ENCODE measurements at places on chromosomes 5 and 9. TPM values are rescaled to one million over a fixed set of nuclear protein-coding genes. Genes with fewer than 3 reads are reported as not detected.

Gene FBXO10
- total RNA-seq = 2.8 TPM

Gene PCDHB1
- not detected for total RNA-seq

Gene ENTPD2
- not detected for total RNA-seq

Gene FBN2
- total RNA-seq = 0.09 TPM

Gene IRX4
- not detected for total RNA-seq

Gene ZBTB26
- total RNA-seq = 4.8 TPM

Gene TRMO
- total RNA-seq = 19.1 TPM

Gene PCDHGB1
- not detected for total RNA-seq

- DNase-seq = no peak
- no peak overlapping the region for H3K4me3 ChIP-seq
- no peak overlapping the region for H3K27ac ChIP-seq
Measured at GRCh38 chr5:158634714-158635113, 465.0 kb downstream of the EBF1 start.

GRCh38 chr5:13946111-13946510 lies 1.6 kb upstream of the DNAH5 start:
- H3K36me3 ChIP-seq = no peaks in the 10 kb centered on the region
- no peak overlapping the region for H3K27ac ChIP-seq
- no peak for DNase-seq
- no peak overlapping the region for H3K4me3 ChIP-seq
- no peaks in the 10 kb centered on the region for H3K4me1 ChIP-seq

DNA sequence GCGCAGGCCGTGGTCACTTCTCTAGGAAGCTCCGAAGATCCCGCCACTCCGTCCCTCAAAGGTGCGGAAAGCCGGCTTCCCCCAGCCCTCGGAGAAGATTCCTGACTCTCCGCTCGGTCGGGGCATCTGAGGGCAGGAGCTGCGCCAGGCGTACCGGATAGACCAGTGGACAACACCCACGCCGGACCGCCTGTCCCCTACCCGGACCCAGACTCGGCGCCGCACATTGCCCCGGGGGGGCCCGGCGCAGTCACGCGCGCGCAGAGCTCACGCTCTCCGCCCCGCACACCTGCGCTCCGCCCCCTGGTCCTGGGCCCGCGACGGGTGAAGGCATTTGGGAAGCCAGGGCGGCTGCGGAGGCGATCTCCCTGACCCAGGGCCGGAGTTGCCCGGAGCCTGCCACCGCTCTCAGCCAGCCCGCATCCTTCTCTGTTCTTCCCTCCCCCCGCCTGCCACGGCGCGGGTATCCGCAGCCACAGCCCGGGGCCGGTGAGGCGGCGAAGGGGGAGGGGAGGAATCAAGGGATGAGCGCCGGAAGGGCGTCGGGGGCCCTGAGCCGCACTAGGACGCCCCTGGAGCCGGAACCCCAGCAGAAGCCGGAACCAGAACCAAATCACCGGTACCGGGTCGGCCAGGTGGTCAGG lies 448 bp downstream of the RELL2 start:
- peak overlapping the region; percentile 97 for H3K4me3 ChIP-seq
- peak; percentile 57 for DNase-seq
- peak overlapping the region; percentile 85 for H3K27ac ChIP-seq

GRCh38 chr9:119333507-119334229 lies 35.6 kb downstream of the BRINP1 start:
- no peaks in the 10 kb centered on the region for H3K27me3 ChIP-seq
- H3K4me3 ChIP-seq = no peak overlapping the region
- H3K27ac ChIP-seq = no peak overlapping the region
- DNase-seq = no peak
- no peaks in the 10 kb centered on the region for H3K36me3 ChIP-seq
- no peaks in the 10 kb centered on the region for H3K4me1 ChIP-seq

DNA sequence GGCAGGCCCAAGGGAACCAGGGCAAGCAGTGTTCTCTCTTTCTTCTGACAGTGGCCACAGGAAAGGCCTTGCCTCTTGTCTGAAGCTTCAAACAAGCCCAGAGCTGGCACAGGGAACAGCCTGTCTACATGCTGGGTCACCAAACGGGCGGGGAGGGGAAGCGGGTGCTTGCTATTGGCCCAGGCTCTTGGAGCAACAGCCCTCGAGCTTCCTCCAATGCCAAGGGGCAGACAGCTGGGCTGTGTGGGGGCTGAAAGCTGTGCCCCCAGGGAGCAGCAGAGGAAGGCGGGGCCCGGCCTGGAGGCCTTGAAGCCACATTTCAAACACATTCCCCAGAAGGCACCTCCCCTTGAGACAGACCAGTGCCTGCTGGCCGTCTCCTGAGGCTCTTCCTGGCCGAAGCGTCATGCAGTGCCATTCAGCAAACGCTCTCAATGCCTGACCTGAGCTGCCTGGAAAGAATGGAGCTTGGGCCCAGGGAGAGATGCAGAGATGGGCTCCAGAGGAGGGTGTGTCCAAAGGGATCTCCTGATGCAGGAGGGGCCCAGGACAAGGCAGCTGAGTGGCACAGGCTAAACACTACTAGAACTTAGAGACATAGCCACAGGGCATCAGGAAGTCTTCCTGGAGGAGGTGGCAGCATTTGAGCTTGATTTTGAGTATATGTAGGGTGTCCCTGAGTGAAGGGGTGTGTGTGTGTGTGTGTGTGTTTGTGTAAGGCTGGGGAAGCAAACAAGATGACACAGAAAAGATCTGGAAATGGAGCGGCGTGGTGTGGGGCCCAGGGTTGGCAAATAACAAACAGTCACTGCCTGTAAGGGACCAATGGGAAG lies 2.5 kb downstream of the FIBCD1 start:
- no peaks in the 10 kb centered on the region for H3K36me3 ChIP-seq
- peaks cover 80% of the 10 kb centered on the region for H3K27me3 ChIP-seq
- H3K27ac ChIP-seq = no peak overlapping the region
- H3K4me1 ChIP-seq = peaks cover 6% of the 10 kb centered on the region
- no peak overlapping the region for H3K4me3 ChIP-seq

DNA sequence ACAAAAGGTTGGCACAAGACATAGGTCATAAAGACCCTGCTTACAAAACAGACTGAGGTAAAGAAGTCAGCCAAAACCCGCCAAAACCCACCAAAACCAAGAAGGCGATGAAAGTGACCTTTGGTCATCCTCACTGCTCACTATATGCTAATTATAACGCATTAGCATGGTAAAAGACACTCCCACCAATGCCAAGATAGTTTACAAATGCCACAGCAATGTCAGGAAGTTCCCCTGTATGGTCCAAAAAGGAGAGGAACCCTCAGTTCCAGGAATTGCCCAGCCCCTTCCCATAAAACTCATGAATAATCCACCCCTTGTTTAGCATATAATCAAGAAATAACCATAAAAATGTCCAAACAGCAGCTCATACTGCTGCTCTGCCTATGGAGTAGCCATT lies 27.7 kb downstream of the MLLT3 start:
- peaks cover 23% of the 10 kb centered on the region for H3K4me1 ChIP-seq
- H3K4me3 ChIP-seq = no peak overlapping the region
- no peak for DNase-seq
- no peaks in the 10 kb centered on the region for H3K36me3 ChIP-seq

GRCh38 chr5:44645502-44645901 lies 163.2 kb upstream of the MRPS30 start:
- no peak for DNase-seq
- H3K4me3 ChIP-seq = no peak overlapping the region
- H3K27ac ChIP-seq = no peak overlapping the region
- no peaks in the 10 kb centered on the region for H3K36me3 ChIP-seq
- no peaks in the 10 kb centered on the region for H3K27me3 ChIP-seq

GRCh38 chr5:522116-522515 lies 2.1 kb downstream of the SLC9A3 start:
- DNase-seq = no peak
- peaks cover 22% of the 10 kb centered on the region for H3K27me3 ChIP-seq
- no peak overlapping the region for H3K27ac ChIP-seq
- no peaks in the 10 kb centered on the region for H3K36me3 ChIP-seq
- H3K4me3 ChIP-seq = no peak overlapping the region

DNA sequence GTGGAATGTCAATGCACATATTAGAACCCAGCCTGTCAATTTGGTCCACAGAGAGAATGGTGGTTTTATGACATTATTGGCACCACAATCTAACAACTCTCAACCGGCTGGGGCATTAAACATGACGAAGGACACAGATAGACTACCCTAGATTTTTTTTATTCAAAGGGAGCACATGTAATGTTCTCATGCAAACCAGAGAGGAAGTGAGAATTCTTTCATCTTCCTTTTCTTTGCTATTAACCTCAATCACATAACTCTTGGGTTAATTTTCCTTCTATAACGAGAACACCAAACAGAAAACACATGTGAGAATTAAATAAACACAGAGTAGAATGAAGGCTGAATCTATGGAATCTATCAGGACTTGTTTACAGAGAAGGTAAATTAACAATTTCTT lies 94.9 kb upstream of the TNC start:
- no peaks in the 10 kb centered on the region for H3K4me1 ChIP-seq
- no peaks in the 10 kb centered on the region for H3K27me3 ChIP-seq
- H3K36me3 ChIP-seq = no peaks in the 10 kb centered on the region
- no peak for DNase-seq

DNA sequence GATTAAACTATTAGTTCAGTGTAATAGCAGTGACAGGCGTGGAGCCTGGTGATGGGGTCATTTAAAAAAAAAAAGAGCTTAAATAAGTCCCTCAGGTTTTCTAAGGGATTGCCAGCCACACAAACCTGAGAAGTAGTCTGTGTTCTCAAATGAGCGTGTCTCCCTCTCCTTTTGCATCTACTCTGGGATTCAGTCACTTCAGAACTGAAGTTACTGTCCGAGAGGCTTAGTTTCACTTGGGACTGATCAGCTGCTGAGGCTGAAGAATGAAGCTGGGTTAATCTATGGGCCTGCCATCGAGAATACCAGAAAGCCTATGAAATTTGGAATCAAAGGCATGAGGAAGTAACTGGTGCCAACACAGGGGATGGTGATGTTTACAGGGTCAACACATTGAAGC lies 310.1 kb downstream of the ADAMTS6 start:
- no peaks in the 10 kb centered on the region for H3K27me3 ChIP-seq
- no peak overlapping the region for H3K4me3 ChIP-seq

DNA sequence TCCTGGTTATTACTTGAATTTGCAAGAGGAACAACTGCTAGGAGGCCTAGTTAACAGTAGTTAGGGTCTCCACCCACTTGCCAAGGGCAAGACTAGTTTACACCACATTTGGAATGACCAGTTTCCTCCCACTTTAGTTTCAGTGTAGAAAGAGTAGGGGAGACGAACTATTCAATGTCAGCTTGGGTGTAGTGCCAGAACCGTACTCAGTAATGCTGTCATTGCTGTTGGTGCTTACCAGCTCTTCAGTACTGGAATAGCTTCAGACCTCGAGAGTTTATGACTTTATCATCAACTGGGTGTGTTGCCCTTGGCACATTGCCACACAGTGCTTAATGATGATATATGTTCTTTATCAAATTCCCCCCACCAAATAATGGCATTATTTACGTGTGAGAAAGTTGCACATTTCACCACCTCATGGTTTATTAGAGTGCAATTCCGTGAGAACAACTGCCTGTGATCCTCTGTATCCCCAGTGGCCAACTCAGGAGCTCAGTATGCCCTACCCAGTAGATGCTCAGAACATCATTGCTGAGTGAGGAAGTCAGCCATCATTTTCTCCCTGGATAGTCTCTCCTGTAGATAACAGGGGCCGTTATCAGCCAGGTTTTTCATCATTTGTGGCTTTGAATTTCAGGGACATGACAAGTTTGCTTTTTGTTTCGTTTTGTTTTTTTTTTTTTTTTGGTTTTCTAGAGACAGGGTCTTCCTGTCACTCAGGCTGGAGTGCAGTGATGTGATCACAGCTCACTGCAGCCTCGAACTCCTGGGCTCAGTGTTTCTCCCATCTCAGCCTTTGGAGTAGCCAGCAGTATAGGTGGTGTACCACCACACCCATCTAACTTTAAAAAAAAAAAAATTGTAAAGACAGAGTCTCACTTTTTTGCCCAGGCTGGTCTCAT lies 67.3 kb downstream of the DOCK8 start:
- no peaks in the 10 kb centered on the region for H3K27me3 ChIP-seq
- H3K4me3 ChIP-seq = peak overlapping the region; percentile 18
- H3K4me1 ChIP-seq = peaks cover 81% of the 10 kb centered on the region
- H3K27ac ChIP-seq = peak overlapping the region; percentile 45

- no peaks in the 10 kb centered on the region for H3K36me3 ChIP-seq
- H3K4me1 ChIP-seq = no peaks in the 10 kb centered on the region
- no peaks in the 10 kb centered on the region for H3K27me3 ChIP-seq
- no peak overlapping the region for H3K4me3 ChIP-seq
- peak; percentile 9 for DNase-seq
Measured at GRCh38 chr9:134660407-134660806, 18.8 kb downstream of the COL5A1 start.

GRCh38 chr9:34502891-34503290 lies 19.9 kb downstream of the ENHO start:
- no peak for DNase-seq
- H3K4me3 ChIP-seq = no peak overlapping the region
- H3K27me3 ChIP-seq = no peaks in the 10 kb centered on the region
- H3K27ac ChIP-seq = no peak overlapping the region
- no peaks in the 10 kb centered on the region for H3K36me3 ChIP-seq
- H3K4me1 ChIP-seq = no peaks in the 10 kb centered on the region

- no peaks in the 10 kb centered on the region for H3K4me1 ChIP-seq
- no peak overlapping the region for H3K4me3 ChIP-seq
- no peaks in the 10 kb centered on the region for H3K36me3 ChIP-seq
- no peak for DNase-seq
- H3K27ac ChIP-seq = no peak overlapping the region
Measured at GRCh38 chr5:45113726-45114125, 305.0 kb downstream of the MRPS30 start.

DNA sequence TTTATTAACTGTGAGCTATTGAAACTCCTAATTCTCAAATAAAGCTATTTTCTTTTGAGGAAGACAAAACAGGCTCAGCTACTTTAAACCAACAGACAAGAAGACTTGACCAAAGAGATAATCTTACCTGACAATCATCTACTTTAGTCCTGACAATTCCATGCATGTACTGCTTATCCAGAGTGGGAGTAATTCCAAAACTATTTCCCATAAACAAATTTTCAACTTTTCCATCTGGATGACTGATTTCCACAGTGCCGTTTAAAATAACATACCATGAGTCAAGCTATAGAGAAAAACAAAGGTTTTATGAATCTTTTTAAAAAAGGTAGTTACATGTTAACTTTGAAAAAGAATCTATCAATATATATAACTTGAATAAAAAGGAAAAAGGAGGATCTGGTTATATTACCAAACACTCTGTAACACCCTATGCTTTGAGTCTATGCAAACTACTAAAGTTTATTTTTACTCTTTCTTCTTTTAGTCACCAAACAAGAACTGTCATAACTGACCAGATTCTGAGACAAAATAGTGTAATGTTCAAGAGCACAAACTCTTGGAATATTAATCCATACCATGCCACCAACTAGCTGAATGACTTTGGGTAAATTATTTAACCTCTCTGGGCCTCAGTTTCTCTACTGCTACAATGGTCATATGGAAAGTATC lies 129.7 kb downstream of the RAPGEF6 start:
- no peaks in the 10 kb centered on the region for H3K27me3 ChIP-seq
- DNase-seq = no peak
- H3K27ac ChIP-seq = no peak overlapping the region
- H3K4me3 ChIP-seq = no peak overlapping the region
- H3K36me3 ChIP-seq = peaks cover 53% of the 10 kb centered on the region

- no peak overlapping the region for H3K27ac ChIP-seq
- H3K4me3 ChIP-seq = no peak overlapping the region
- no peaks in the 10 kb centered on the region for H3K36me3 ChIP-seq
Measured at GRCh38 chr9:109295221-109296130, 25.4 kb downstream of the EPB41L4B start.

GRCh38 chr5:177399997-177400868 lies at the start of gene PFN3:
TSS of gene PFN3 (minus strand) at chr5:177400661. CDS start at chr5:177400576, 85 bp downstream.
- no peaks in the 10 kb centered on the region for H3K27me3 ChIP-seq
- H3K4me3 ChIP-seq = no peak within 1 kb of the TSS
- H3K27ac ChIP-seq = no peak within 1 kb of the TSS
- DNase-seq = no peak

GRCh38 chr9:20870115-20870514 lies 161.3 kb downstream of the HACD4 start:
- H3K4me3 ChIP-seq = no peak overlapping the region
- no peaks in the 10 kb centered on the region for H3K27me3 ChIP-seq
- H3K4me1 ChIP-seq = no peaks in the 10 kb centered on the region
- H3K27ac ChIP-seq = no peak overlapping the region
- no peak for DNase-seq
